ENCODE measurements at places on chromosomes 12 and 14.

- DNase-seq: no peak
These were observed 250.0 kb upstream of the E2F7 start for GRCh38 chr12:77315407-77315806.

DNA sequence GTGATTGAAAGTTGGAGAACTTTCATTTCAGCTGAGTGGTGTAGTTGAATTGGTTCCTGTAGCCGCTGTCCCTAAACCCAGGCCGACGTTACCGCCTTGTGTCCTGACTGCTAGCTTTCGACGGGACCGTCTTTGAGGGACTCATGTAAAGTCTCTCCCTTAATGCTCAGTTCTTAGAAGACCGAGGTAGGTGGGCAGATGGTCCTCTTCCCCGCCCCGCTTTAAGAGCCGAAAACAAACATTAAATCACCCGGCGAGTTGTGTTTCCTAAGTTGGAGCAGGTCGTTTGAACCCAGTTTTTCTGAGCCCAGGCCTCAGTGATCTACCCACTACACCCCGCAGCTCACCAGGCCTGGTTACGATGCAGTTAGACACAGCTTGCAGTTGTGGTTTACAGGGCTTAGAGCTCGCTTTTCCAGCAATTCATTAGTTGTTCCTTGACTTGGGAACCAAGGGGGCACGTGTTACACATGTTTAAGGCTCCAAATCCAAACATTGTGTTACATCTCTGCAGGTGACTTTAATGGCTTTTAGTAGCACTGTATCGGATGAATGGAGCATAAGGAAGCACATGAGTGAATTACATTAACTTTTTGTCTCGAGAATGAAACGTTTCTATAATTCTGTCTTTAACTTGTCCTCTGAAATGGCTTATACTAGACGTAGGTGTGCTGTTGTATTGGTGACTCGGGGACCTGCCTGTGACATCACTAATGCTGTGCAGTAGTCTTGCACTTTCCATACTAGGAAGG is 790 bp downstream of the NEDD1 start:
- no peak for DNase-seq

GRCh38 chr12:132169376-132169775 is 25.1 kb downstream of the NOC4L start:
- no peak for DNase-seq

DNA sequence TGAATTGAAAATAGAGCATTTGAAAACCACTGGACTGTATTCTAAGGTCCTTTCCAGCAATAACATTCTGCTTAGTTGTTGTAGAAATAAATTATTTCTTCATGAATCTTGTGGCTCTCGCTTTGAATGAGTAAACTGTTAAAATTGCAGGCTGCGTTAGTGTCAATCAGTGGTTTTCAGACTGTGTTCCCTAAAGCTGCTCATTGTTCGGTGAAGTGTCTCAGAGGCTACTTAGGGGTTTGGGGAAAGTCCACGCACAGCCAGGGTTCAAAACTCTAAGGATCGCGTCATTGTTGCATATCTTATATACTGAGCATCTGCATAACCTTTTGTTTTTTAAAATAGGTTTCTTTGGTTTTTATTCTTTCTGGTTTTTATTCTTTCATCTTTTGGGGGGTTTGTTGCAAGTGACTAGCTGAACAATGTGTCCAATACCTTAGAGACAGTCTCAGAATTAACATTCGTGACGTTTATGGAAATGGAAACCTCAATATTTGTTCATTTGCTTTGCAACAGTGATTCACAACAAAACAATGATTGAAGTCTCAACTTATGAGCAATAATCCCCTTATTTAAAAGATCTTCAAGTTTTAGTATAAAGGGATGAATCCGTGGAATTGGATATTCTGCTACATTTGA is 108.1 kb downstream of the TTLL5 start:
- DNase-seq: no peak

- no peak for DNase-seq
These were observed 819.7 kb downstream of the TMEM121 start for GRCh38 chr14:106346084-106346483.

DNA sequence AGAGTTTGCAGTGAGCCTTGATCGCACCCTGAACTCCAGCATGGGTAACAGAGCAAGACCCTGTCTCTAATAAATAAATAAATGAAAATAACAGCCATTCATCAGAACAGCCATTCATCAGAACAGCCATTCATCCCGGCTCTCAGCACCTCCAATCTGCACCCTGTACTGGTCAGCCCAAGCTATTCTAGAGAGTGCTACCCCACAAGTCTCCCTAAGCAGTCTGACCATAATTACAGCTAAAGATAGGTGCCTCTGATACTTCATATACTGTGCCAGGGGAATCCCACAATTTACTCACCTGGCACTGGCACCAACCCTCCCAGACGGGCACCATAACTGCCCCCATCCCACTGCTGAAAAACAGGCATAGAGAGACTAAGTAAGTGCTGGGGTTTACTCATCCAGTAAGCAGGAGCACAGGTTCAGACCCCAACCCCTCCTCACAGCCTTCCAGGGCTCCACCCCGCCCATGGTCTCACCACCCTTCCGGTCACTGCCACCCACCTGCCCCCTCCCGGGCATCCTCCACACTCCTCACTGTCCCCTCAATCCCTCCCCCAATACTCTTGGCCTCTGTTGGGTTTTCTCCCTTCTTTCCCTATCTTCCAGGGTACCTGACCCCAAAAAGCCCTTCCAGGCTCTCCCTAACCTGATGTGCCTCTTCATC is 15.2 kb upstream of the EIF5 start:
- DNase-seq: no peak

DNA sequence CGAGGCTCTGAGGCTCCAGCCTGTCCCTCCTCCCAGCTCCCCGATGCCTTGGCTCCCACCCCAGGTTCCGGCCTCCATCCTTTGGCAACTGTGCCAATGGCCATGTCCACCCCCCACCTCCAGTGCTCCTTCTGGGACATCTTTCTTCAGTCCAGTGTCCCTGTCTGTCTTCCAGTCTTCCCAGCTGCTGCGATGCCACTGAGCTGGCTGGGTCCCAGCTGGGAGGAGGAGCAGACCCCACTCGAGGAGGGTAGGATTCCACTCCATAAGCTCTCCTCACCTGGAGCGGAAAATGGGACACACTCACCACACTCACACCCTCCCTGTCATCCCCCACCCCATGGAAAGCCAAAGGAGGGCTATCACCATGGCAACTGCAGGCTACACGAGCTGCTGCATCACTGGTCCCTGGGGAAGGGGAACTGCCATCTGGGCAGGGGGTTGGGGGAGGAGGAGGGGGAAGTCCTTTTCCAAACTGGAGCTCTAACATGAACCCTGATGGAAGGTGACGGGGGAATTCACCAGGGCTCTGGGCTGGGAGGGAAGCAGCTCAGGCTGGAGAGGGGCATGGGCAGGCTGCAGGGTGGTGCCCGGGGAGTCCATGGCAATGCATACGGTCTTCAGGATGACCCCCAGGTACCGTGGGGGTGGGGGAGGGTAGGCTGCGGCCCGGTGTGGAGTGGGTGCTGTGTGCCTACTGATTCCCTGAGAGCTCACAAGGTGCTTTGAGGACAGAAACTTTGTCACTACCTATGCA is 94.3 kb downstream of the LRRC74A start:
- peak; percentile 72 for DNase-seq

- DNase-seq: no peak
These were observed 14.3 kb upstream of the PIP4K2C start for GRCh38 chr12:57576613-57577160.

DNA sequence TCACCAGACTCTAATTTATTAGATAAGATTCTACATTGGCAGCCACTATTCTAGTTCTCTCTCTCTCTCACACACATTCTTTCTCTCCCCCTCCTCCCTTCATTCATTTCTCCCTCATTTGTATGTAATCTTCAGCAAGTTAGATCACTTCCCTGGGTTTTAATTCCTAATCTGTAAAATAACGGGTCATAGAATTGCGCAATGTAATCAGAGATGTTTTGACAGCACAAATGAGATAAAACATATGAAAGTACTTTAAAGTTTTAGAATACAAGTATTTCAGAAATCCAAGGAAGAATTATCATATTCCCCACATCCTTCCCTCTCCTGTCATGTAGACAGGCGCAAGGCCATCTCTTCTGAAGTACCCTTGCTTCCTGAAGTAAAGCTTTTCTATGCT is 21.7 kb downstream of the STYK1 start:
- DNase-seq: no peak

- DNase-seq: peak; percentile 90
These were observed 54.6 kb downstream of the NCOR2 start for GRCh38 chr12:124512667-124513296.

DNA sequence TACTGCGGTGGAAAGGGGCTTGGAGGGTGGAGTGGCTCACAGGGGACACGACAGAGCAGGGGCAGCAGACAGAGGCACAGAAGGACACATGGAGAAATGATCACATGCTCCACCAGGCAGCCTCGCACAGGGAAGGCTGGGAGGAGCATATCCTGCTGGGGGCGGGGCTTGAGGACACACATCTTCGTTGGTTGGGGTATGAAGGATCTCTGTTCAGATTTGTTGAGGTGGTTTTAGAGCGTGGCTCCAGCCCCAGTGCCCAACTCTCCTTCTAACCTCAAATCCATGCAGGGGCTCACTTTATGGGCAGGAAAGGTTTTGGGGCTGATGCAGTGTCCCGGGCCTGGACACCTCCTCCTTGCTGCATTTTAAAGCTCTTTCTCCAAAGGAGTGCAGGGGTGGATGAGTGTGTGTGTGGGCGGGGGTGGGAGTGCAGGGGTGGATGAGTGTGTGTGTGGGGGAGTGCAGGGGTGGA is 733 bp upstream of the P3H3 start:
- peak; percentile 90 for DNase-seq

DNA sequence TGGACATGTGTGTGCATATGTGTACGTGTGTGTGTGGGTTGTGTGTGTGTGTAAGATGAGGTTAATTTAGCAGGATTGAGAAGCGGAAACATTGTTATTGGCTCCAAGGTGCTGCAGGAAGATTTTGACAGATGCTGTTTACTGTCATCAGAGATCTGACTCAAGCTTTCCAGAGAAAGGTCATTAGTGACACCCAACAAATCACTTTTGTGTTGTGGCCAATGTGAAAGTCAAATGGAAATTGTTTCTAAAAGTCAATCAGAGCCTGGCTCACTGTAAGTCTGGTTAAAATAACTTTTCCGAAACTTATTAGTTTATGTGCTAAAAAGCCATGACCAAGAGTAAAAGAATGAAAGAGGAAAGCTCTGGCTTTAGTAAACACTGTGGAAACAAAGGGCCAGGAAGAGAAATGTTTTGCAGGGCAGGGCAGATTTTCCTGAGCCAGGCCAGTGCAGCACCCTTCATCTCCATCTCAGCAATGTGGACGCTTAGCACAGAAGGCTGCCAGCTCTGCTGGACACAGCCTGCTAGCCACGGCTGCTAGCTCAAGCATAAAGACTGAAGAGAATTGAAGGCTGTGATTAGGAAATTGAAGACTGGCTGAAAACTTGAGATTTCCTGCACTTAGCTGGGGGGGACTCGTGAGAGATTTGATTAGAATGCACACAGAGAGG is 235.8 kb downstream of the NEDD1 start:
- DNase-seq: no peak

- peak; percentile 32 for DNase-seq
These were observed 53.6 kb upstream of the SRSF5 start for GRCh38 chr14:69713209-69713781.

DNA sequence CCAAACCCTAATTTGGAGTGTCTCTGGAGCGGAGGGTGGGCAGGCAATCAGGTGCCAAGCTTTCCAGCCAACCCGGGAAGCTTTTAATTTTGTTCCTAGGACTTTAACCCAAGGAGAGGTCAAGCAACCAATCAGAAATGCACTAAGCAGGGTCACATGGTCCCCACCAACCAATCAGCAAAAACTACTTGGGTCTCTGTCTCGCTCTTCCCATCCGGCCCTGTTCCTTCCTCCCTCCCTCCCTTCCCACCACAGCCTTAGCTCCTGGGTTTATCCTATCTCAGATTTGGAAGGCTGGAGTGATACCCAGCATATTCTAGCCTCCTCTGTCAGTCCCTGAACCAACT is 7.3 kb downstream of the HOXC5 start:
- DNase-seq: no peak

GRCh38 chr12:107486140-107486892 is 199.3 kb upstream of the PWP1 start:
- DNase-seq: no peak

DNA sequence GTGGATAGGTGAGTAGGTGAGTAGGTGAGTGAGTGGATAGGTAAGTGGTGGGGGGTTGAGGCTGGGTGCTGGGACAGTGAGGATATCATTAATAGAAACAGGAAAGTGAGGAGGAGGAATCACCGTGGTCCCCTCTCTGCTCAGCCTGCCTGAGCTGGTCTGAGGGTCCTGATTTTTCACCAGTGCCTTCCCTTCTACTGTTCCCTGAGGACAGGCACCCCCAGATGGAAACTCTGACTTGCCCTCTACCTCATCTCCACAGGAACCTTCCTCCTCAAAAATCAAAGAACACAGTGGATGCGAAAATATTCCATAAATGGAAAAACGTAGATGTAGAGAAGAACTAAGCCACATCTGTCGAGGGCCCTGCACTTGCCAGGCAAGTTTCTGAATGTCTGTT is 1.9 kb downstream of the GPR68 start:
- no peak for DNase-seq

DNA sequence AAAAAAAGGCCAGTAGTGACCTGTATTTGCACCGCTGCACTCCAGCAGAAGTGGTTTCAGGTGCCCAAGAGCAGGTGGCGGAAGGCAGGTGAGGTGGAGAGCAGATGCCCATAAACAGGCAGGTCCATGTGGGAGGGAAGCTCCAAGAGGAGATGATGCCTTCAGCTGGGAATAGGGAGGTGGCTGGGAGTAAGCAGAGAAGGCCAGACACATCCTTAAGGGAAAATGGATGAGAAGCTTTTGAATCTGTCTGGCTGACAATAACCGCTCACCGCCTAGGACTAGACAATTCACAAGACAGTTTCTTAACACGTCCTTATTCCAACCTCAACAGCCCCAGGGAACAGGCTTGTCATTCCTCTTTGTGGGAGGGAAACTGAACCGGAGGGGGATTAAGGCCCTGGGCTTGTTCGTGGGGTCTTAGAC is 43.9 kb upstream of the PLEKHG6 start:
- DNase-seq: no peak

GRCh38 chr14:103121846-103122584 is 1.2 kb upstream of the TNFAIP2 start:
- peak; percentile 96 for DNase-seq

DNA sequence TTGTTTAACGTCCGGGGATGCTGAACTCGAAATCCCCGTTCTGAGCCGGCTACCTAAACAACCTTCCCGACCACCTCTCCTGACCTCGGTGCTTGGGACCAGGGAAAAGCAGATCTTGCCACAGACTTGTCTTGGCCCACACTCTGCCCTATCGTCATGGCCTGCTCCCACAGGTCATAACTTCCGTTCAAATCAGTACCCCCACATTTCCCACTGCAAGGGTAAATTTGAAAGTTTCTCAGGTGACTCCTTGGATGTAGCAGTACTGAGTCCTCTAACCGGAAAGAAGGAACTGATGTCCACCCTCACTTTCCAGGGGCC is 612 bp upstream of the RBM23 start:
- DNase-seq: no peak

DNA sequence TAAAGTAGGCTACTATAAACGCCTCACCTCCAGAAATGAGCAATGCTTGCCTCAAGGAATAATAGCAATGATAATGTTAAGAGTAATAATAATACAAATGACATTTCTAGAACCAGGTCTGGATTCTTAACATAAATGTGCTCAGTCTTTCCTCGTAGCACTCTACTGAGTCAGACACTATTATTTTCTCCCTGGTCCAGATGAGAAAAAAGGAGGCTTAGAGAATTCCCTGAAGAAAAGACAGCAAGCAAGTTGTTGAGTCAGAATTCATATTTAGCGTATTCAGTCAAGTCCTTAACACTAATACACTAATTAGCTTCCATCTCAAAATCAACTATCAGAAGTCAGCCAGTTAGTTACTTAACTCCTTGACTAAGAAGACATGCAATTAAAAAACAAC is 13.2 kb downstream of the KCNC2 start:
- no peak for DNase-seq

GRCh38 chr12:18257251-18257650 is 4.1 kb upstream of the PIK3C2G start:
- no peak for DNase-seq

Data from Right ventricle myocardium inferior (tissue), 1 donor.